ENCODE measurements at places on chromosomes 2 and 18. TPM values are rescaled to one million over a fixed set of nuclear protein-coding genes. Genes with fewer than 3 reads are reported as not detected.

Gene CRYGC
- total RNA-seq, result not detected

GRCh38 chr2:113976277-113976928 lies 86.5 kb downstream of the ACTR3 start:
- H3K27ac ChIP-seq, result no peak overlapping the region
- DNase-seq, result no peak
- H3K27me3 ChIP-seq, result no peaks in the 10 kb centered on the region
- no peaks in the 10 kb centered on the region for H3K36me3 ChIP-seq
- H3K4me1 ChIP-seq, result no peaks in the 10 kb centered on the region

- no peak overlapping the region for H3K27ac ChIP-seq
Measured at GRCh38 chr18:59303656-59304195, 14.7 kb downstream of the CPLX4 start.

Gene KCNE4
- 2.5 TPM for total RNA-seq

GRCh38 chr2:177117755-177118154 lies 94.8 kb upstream of the HNRNPA3 start:
- no peak overlapping the region for H3K4me3 ChIP-seq
- DNase-seq, result no peak
- no peaks in the 10 kb centered on the region for H3K36me3 ChIP-seq
- H3K4me1 ChIP-seq, result no peaks in the 10 kb centered on the region

DNA sequence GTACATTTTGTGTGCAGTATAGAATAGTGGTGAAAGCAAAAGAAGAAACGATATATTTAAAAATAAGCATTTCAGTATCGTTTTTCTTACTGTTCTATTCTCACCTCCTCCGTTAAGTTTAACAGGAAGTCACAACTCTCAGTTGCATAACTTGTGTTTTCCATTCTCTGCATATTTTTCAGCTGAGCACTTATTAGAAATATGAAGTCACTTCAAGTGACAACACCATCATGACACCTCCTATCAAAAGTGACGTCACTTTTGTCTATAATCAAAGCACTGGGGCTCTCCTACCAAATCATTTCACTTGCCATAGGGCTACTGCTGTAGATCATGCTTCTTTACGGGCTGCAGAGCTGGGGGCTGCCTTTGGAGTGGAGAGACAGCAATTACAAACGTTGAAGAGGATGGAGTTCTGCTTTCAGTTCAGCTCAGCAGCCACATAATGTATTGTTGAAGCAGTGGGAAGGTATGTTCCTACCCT lies 36.3 kb downstream of the STAT4 start:
- H3K27ac ChIP-seq, result peak overlapping the region; percentile 62
- no peaks in the 10 kb centered on the region for H3K4me1 ChIP-seq
- no peaks in the 10 kb centered on the region for H3K27me3 ChIP-seq
- H3K4me3 ChIP-seq, result no peak overlapping the region

DNA sequence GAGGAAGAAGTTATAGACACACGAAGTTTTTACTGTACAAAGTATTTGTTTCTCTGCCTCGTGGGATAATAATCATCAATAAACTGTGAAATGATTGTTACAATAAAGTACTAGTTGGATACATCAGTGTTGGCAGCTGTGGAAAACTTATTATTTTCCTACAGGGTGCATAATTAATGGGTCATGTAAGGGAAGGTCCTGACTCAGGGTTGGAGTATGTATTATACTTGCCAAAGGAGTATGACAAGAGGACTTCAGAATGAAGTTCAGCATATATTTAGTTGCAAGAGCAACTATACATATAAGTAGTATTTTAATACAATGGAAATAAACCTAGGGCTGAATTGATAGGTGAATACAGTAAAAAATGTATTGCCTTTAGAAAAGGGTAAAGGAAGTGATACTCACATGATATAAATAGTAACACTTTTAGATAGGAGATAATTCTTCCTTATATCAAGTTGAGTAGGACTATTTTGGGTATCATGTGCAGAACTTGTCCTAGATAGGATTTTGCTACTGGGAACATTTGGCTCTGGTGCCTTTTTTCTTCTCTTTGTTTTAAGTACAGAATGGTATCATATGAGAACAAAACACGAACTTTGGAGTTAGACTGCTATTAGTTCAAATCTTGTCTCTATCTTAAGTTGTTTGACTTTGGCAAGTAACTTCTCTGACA lies 79.1 kb downstream of the PLCL1 start:
- no peak overlapping the region for H3K27ac ChIP-seq
- H3K27me3 ChIP-seq, result no peaks in the 10 kb centered on the region

- H3K27ac ChIP-seq, result peak overlapping the region; percentile 54
- no peak for DNase-seq
- H3K4me3 ChIP-seq, result no peak overlapping the region
Measured at GRCh38 chr2:88599527-88599926, 27.7 kb downstream of the EIF2AK3 start.

DNA sequence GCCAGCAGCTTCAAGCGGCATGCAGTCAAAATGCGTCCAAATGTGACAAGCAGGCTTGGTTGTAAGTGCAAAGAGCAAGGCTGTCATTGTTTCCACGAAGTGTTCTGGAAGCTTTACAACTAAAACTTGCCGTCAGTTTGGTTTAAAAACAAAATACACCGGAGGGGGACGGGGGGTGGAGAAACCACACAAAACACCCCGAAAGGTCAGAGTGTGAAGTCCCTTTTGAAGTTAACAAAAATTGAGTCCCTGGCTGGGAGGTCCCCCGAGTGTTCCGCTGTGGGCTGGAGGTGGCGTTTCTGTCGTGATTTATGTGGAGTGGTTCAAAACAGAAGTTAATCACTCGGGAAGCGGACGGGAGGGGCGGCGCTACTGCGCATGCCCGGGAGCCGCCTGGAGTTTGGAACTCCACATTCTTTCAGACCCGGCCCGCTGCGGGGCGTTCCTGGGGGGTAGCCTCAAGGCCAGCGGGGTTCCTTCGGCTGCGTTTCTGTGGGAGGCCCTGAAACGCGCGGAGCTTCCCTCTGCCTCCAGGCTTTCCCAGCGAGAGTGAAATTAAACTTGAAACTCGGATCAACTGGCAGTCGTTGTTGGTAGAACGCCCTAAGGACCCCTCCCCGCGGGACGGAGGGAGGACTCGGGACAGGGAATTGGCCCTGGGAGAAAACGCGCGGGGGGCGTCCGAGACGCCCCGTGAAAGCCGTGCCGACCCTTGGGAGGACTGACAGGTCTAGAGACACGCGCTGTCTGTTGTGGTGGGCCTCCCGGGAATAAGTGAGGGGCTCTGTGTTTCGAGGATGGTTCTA lies 1.4 kb downstream of the TGIF1 start:
- H3K4me1 ChIP-seq, result no peaks in the 10 kb centered on the region
- no peaks in the 10 kb centered on the region for H3K27me3 ChIP-seq
- H3K27ac ChIP-seq, result peak overlapping the region; percentile 98
- peak; percentile 90 for DNase-seq

- no peak overlapping the region for H3K4me3 ChIP-seq
- H3K27me3 ChIP-seq, result no peaks in the 10 kb centered on the region
- no peaks in the 10 kb centered on the region for H3K36me3 ChIP-seq
- no peaks in the 10 kb centered on the region for H3K4me1 ChIP-seq
- H3K27ac ChIP-seq, result no peak overlapping the region
Measured at GRCh38 chr18:13319629-13320028, 101.1 kb downstream of the LDLRAD4 start.

GRCh38 chr2:158412206-158412605 lies 44.3 kb downstream of the CCDC148 start:
- H3K36me3 ChIP-seq, result no peaks in the 10 kb centered on the region
- H3K4me1 ChIP-seq, result no peaks in the 10 kb centered on the region
- H3K27ac ChIP-seq, result no peak overlapping the region
- no peak for DNase-seq

GRCh38 chr2:119455066-119455718 lies 23.5 kb downstream of the TMEM37 start:
- H3K4me1 ChIP-seq, result no peaks in the 10 kb centered on the region
- H3K4me3 ChIP-seq, result no peak overlapping the region
- no peak overlapping the region for H3K27ac ChIP-seq
- DNase-seq, result no peak
- H3K36me3 ChIP-seq, result no peaks in the 10 kb centered on the region

DNA sequence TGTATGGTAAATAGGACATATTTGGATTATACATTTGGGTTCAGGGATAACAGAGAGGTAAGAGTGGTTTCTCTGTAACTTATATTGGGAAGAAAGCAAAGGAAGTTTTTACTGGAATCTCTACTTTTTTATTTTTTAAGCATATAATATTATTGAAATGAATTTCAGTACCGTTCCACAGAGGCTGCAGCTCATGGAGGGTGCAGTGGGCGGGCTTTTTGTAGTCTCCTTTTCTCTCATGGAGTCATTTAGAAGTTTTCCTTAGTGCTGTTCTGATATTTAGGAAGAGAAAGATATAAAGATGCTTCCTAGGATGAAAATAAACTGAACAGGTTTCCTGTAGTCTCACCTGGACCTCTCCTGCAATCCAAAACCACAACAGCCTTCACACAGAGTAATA lies 1153.3 kb upstream of the TMEFF2 start:
- no peaks in the 10 kb centered on the region for H3K27me3 ChIP-seq
- peak overlapping the region; percentile 43 for H3K4me3 ChIP-seq
- no peak overlapping the region for H3K27ac ChIP-seq
- no peak for DNase-seq

Gene LCLAT1
- total RNA-seq, result 10.7 TPM

Gene RAPGEF4
- 2.8 TPM for total RNA-seq

- no peak overlapping the region for H3K27ac ChIP-seq
- no peak for DNase-seq
- no peaks in the 10 kb centered on the region for H3K36me3 ChIP-seq
- H3K4me1 ChIP-seq, result no peaks in the 10 kb centered on the region
- H3K27me3 ChIP-seq, result no peaks in the 10 kb centered on the region
- H3K4me3 ChIP-seq, result no peak overlapping the region
Measured at GRCh38 chr2:71702971-71703898, 249.9 kb downstream of the DYSF start.

Gene TMEM182
- 1.1 TPM for total RNA-seq

Gene UGT1A10
- 19.0 TPM for total RNA-seq

- no peaks in the 10 kb centered on the region for H3K27me3 ChIP-seq
- DNase-seq, result no peak
Measured at GRCh38 chr2:145041706-145042105, 521.8 kb upstream of the ZEB2 start.

Data from Peyer's patch (tissue), 4 donors.